ENCODE measurements at places on chromosomes 11 and 22.

DNA sequence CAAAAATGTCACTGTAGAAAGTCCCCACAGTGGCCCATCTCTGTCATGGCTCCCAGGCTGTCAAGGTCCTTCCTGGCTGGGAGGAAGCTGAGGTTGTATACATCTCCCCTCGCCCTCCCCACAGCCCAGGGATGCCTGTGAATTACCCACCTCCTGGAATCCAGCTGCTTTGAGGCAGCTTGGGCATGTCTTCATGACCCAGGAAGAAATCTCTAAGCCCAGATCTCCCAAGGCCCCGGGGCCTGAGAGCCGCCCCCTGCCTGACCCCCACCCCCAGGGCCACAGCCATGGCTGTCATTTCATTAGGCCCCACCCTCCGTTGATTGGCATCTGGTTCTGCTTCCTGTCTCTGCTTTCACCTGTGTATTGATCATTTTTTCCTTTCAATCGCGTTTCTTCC is 207.5 kb downstream of the TBC1D22A start:
- no peak for DNase-seq

- DNase-seq = no peak
These were observed 8.4 kb downstream of the P2RY2 start for GRCh38 chr11:73226297-73227006.

- no peak for DNase-seq
These were observed 85.4 kb downstream of the ATXN10 start for GRCh38 chr22:45757068-45757467.

GRCh38 chr11:120881596-120881995 is 142.3 kb upstream of the TBCEL start:
- DNase-seq = no peak

GRCh38 chr11:100831929-100832494 is 144.9 kb downstream of the ARHGAP42 start:
- DNase-seq = no peak

DNA sequence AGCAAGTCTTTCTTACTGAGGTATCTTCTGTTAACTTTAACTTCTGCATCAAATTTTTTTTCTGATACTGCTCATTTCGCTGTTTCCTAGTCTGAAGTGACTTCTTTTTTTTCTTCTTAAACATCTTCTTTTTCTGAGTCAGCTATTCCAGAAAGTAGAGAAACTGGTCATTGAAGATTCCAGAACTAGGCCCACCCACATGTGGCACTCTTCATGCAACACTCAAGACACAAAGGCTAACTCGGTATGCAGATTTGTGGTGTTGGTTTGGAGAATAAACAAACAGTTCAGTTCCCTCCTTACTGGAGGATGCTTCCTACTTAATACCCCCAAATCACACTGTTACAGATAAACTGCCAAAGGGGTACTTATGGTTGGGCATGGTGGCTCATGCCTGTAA is 25.2 kb upstream of the MTCH2 start:
- DNase-seq = no peak

- DNase-seq = no peak
These were observed 372.1 kb downstream of the BRD1 start for GRCh38 chr22:49455595-49455994.

Data from tibial nerve (tissue), 4 donors.